ENCODE measurements at places on chromosomes 2 and 18.

GRCh38 chr2:6841537-6842287, 24.0 kb downstream of the CMPK2 start:
- no peak for DNase-seq

DNA sequence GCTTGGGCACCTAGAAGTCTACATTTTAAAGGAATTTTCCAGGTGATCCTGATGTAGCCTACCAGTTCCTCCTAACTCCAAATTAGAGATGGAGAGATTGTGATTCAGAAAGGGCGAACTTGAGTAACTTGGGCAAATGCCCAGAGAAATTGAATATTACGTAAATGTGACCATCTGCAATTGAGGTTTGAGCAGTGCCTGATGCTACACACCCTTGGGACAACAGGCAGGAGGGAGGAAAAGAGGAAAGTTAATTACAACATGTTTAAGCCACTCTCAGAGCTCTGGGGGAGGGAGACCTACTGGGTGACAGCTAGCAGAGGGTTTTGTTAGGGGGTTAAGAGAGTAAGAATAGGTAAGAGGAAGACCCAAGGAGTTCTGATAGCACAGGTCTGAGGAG, 208.9 kb downstream of the LPIN1 start:
- DNase-seq: no peak

DNA sequence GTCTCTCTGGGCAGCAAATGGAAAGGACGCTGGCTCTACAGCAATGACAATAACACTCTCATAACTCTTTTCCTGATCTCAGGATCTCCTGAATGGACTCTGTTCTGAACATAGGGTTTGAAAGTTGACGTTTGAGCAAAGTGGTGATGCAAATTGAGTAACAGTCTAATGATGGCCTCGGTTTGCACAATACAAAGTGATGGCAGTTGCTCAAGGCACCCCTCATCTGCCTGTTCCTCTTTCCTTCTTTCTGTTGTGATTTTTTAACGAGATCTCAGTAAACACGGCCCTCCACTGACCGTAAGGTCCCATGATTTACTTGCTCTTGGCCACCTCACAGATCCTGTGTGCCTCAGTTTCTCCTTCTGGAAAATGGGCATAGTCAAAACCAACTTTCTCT, 303.6 kb downstream of the SLC8A1 start:
- no peak for DNase-seq

DNA sequence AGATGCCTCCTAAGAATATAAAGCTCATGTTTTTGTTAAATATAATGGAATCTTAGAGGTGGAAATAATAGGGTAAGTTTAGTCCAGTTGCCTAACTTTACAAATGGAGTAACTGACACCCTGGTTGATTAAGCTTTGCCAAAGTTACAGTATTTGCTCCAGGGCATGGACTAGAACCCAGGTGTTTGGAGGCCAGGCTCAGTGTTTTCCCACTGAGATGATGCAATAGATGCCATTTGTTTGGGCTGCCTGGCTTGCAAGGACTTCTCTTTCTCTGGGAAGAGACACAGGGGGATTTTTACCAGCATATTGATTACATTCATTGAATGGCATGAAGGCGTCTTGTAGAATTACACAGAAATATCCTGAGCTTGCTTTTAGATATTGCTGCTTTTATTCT, 397.8 kb downstream of the SLC4A3 start:
- DNase-seq: no peak

DNA sequence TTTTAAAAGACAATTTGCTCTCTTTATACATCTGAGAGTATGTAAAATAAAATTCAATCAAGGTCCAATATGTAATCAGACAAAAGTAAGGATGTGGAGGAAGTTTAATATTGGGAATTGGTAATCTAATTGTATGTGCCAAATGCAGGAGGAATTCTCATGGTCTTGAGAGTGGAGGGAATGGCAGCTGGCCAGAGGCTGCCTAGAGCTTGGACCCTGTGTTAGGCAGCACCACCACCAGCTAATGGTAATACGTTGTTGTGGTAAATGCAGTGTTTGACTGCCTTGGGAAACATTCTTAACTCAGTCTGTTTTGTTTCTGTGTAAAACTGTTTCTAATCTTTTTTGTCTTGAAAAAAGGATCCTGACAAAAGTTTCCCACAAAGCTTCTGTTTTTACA, 30.0 kb downstream of the GALNT1 start:
- no peak for DNase-seq

Data from Ammon's horn (tissue), 1 donor.